ENCODE measurements at places on chromosomes 3 and 15.

DNA sequence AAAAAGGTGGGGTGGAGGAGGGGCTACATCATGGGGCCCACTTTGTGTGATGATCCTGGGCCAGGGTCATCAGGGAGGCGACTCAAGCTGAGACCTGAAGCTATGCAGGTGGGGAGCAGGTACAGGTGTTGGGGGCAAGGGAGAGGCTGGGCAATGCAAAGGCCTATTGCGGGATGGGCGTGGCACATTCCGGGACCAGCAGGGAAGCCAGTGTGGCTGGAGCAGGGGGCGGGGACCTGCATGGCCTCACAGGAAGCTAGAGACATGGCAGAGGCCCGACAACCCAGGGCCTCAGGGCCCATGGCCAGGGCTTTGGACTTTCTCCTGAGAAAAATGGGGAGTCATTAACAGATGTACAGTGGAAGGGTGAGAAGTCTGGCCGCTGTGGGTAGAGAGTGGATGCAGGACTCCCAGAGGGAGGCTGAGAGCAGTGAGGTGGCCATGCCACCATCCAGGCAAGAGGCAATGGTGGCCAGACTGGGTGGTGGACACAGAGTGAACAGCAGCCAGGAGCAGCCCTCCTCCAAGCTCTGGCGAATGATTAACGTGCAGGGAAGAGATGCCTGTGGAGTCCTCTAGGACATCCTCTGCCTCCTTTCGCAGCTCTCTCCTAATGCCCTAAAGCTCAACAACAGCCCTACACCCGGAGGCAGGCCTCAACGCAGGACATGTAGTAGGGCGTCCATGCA is 122.6 kb upstream of the ATP2B2 start:
- no peak for DNase-seq

DNA sequence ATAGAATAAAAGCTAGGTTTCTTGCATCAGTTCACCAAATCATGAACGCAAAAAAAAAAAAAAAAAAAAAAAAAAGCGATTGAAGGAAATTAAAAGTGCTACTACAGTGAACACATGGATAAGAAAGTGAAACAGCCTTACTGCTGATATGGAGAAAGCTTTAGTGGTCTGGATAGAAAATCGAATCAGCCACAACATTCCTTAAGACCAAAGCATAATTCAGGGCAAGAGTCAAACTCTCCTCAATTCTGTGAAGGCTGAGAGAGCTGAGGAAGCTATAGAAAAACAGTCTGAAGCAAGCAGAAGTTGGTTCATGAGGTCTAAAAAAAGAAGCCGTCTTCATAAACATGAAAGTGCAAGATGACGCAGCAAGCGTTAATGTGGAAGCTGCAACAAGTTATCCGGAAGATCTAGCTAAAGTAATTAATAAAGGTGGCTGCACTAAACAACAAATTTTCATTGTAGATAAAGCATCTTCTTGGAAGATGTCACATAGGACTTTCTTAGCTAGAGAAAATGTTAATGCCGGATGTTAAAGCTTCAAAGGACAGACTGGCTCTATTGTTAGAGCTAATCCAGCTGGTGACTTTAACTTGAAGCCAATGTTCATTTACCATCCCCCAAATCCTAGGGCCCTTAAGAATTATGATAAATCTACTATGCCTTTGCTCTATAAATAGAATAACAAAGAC is 19.2 kb downstream of the P3H2 start:
- DNase-seq: no peak

DNA sequence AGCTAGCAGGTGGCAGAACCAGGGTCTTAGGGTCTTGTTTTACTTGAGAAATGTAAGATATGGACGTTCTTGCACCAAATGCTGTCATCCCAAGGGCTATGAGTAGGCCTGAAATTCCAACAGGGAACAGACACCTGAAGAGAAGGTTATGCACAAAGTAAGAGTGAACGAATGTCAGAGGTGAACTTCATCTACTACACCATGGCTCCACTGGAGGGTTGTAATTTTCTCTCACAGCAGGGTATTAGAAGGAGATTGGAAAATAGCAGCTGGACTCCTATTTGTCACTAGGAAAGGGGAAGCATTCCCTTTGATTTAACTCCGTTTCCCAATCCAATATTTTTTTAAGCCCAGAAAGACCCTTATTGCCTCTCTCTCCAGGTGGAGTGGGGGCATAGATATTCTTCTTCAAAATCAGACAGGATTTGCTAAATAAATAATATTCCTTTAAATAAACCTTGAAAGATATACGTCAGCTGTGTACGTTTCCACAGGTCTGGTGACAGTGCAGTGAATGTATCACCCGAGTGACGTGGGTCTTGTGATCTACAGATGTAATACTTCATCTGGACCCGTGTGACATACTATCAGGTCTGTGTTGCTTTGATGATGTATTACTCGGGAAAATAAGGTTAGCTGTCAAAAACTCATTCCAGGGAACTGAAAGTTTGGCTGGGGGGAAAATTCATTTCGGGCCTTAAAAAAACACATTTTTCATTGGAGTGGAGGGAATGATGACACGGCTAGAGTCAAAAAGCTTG is 302.6 kb downstream of the CHL1 start:
- DNase-seq: no peak

GRCh38 chr15:93028632-93029213 is 60.3 kb downstream of the RGMA start:
- no peak for DNase-seq

GRCh38 chr15:101458908-101459578 is 30.5 kb downstream of the PCSK6 start:
- DNase-seq: no peak

GRCh38 chr3:172014145-172014544 is 25.2 kb upstream of the FNDC3B start:
- no peak for DNase-seq

DNA sequence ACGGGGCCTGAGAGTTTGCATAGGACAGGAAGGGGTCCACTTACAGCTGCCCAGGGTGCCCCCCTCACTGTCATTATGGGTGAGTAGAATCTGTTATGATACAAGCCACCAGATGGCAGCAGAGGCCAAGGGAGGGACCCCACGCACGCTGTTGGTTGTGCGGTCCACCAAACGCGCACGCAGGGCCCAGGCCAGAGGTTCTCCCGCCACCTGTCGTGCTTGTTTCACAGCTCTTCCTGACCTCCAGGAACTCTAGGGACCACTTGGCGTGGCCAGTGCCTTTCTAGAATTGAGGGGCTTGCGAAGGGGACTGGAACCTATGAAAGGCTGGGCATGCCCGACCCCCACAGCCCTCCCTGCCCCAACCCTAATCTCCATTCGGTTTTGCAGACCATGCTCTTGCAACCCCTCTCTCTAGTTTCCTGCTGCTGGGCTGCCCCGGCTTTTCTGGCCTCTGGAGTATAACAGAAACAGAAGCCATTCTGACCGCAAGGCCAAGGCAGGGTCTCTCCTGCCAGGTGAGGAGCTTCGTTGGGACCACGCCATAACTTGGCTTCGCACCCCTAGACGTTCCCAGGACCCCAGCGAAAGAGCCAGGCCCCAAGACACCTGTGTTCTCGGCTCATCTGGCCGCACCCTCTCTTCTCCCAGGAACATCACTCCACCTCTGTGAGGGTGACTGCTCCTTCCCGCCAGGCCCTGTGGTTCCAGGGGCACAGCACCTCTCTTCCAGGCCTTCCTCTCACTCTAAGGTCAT is 46.0 kb downstream of the ALDH1L1 start:
- DNase-seq: peak; percentile 30

DNA sequence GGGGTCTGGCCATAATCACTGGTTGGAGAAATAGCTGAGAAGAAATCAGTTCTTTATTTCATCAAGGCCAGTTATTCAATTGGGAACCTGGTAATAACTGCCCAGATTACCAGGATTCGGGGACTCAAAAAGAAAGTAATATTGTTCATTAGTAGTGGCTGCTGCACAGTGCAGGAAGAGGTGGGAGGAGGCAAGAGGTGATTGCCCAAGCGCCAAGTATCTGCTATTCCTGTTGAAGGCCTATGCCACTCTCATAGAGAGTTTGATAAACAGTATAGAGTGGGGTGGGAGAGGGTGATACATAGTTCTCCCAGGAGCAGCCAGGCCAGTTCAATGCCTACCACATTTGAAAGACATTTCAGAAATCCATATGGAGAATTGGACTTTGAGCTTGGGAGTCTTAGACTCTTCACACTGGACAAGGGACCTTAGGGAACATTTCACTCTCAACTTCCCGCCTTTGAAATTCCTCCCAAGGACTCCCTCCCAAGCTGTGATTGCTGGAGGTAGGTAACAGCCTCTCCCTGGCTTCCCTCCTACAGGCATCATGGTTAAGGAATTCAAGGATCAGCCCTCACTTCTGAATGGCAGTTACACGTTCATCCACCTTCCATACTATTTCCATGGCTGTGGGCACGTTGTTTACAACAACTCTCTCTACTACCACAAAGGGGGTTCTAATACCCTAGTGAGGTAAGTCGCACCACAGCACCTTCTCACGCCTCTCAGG is 59.8 kb downstream of the GLDN start:
- no peak for DNase-seq

DNA sequence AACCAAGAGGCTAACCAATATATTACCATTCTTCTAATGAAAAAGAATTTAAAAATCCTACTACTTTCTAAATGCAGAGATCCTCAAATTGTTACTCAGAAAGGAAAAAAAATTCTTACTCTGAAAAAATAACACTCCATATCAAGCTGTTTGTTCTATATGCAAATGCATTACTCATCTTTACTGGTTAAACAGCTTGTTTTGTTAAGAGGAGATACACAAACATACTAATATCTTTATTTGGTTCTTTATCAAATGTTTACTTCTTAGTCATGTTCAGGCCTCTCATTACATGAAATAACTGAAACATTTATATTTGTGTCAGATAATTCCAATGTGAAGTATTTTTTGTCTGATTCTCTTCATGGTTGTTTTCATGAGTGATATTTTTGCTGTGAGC is 146.8 kb downstream of the PCCB start:
- no peak for DNase-seq

DNA sequence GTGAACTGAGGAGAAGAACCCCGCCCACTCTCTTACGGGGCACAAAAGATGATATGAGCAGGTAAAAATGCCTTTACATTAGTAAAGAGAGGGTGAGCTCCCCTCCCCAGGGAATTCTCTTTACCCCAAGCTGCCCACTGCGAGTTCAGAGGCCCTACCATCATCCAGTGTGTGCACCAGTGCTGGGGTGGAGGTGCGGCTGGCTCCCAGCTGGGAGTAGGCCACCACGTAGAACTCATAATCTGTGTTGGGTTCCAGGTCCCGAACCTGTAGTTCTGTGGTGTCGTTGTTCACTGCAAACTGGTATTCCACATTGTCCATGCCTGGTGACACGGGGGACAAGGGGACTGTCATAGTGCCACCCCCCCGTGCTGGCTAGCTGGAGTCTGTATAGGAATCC is 17.1 kb upstream of the IGDCC3 start:
- DNase-seq: no peak

DNA sequence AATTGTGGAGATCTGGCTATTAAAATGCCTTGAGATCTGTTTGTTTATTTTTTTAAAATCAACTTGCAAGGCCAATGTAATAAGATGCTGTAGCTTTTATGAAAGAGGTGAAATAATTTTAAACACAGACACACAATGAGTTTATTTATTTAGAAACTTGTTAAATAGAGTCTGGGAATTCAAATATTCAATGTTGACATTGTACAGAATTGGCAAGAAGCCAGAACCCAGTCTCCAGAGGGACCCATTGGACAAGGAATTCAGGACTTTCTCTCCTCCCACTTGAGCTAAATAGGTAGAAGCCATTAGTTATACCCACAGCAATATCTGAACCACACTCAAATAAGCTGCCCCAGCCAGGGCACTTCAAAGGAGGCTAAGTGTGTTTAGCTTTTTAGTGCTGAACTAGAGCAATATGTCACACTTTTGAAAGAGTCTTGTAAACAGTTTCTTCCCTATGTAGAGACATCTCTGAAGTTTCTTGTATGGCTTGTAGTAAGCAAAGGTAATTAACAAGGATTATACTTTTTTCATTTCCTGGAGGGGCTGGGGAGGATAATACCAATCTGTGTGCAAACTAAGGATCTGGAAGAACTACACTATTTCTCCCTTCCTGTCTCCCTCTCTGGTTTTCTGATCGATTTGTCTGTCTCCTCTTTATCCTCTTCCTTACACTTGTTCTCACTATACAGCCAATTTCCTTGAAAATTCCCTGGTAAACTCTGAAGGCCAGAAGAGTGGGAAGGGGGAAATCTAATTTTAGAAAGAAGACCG is 6.0 kb downstream of the MECOM start:
- no peak for DNase-seq

DNA sequence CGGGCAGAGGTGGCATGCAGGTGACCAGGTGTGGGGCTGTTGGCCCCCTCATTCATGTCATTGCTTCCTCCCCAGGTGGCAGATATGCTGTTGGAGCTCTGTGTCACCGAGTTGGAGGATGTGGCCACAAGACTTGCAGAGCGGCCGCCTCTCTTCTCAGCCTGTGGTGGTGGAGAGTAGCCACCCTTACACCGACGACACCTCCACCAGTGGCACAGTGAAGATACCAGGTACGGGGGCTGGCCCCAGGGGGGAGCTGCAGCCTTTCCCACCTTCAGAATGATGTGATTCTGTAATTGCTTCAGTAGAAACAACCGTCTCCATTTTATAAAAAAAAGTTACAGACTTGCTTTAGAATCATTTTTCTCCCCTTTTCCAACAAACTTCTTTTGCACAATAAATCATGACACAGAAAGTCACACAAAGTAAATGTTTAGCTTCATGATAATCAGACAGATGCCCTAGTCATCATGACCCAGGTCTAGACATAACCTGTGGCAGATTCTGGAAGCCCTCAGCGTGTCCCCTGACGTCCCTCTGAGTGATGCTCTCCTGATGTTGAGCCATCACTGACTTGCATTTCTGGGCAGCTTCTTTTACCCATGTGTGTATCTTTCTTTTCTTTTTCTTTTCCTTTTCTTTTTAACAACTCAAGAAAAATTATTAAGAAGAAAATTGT is 76.0 kb upstream of the FAN1 start:
- DNase-seq: no peak

- no peak for DNase-seq
These were observed 59.5 kb upstream of the TIPARP start for GRCh38 chr3:156614642-156615511.

- no peak for DNase-seq
These were observed 244.0 kb upstream of the CHRNA7 start for GRCh38 chr15:31786360-31786759.

GRCh38 chr15:101618851-101619614 is 33.1 kb downstream of the TM2D3 start:
- no peak for DNase-seq
